ENCODE measurements at places on chromosomes 12 and 14.

GRCh38 chr12:52413782-52414345, 7.7 kb upstream of the KRT82 start:
- DNase-seq: no peak

GRCh38 chr12:103877288-103877687, 36.3 kb upstream of the NT5DC3 start:
- DNase-seq: no peak

GRCh38 chr12:120710031-120710804, at the start of gene UNC119B:
Gene UNC119B (plus strand): TSS chr12:120710458. CDS start chr12:120710475, 17 bp downstream.
- peak; percentile 68 for DNase-seq

- no peak for DNase-seq
These were observed 499 bp upstream of the PRKAG1 start for GRCh38 chr12:49019120-49019430.

GRCh38 chr14:95683793-95684192, 2.4 kb upstream of the TCL1B start:
- no peak for DNase-seq

DNA sequence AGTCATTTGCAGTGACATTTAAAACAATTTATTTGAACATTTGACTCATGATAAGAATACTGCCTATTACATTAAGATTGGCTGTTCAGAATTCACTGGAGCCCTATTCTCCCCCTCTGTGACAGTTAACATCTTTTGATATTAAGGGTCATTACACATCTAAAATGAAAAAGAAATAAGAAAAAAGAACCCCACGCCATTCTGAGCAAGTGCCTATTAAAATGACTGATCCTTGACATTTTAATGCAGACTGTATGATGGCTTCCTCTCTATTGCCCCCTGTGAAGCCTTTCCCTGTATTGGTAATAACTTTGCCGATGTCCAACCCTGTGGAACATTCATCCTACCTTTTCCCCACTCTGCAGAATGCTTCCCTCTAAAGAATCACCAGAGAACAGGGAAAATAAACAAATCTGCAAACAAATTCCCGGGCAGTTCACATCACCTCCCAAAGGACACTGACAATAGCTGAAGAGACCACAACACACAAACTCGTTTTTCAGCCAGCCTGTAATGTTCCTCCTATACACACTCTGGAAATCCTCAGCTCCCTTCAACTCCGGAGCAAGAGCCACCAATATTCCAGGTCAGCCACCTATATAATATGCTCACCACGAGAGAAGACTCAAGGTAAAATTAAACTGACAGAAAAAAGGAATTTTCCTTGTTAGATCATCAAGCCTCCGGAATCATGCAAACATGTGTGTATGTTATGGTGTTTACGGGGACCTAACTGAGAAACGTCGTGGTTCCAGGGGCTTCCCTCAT, 2.1 kb downstream of the NIN start:
- no peak for DNase-seq

Measured in activated T-helper 1 cell treated with Interleukin-2 at 50 U/mL for 16 hours (primary cell).